ENCODE measurements at places on chromosomes 3 and 15.

DNA sequence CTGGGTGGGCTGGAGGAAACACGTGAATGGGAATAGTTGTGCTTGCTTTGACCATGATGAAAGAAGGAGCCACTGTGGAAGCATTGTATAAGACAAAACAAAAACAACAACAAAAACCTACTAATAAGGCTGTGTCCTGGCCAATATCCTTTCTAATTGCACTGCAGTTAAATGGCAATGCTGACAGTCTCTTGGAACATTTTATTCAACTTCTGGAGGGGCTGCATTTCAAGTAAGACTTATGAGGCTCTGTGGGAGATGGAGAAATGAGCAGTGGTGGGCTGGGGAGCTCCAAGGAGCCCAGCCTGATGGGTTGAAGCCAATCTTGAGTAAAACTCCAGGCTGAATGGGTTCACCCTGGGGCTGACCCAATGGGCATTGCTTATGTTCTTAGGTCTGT, 99.8 kb upstream of the ROPN1 start:
- DNase-seq = no peak

DNA sequence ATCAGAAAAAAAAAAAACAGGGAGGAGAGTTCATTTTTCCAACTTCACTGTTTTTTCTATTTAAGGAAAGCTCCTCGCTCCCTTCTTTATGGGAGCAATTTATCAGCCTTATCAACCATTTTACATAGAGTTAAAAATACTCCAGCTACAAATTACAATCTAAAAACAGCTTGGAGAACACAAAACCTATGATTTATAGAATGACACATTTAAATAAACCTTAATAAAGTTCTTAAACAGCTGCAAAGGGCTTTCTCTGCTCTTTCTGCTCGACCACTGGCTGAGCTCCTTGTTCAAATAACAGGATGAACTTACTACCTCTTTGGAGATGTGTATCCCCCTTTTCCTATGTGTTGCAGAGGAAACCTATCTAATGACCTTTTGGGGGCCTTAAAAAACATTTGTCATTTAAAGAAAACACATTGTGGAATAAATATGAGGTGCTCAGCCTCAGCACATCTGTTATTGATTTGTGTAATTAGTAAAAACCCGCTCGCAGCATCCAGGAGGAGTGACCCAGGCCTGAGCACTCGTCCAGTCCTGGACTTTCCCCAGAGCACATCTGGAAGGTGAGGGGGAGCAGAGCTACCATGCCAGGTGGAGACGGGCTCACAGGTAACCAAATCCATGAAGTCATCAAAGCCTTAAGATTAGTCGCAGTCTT, 231.2 kb downstream of the ATP8B4 start:
- no peak for DNase-seq

GRCh38 chr15:31510057-31510456, 183.4 kb downstream of the KLF13 start:
- DNase-seq = no peak

- no peak for DNase-seq
Measured at GRCh38 chr3:159770998-159771397, 217.6 kb upstream of the IL12A start.

DNA sequence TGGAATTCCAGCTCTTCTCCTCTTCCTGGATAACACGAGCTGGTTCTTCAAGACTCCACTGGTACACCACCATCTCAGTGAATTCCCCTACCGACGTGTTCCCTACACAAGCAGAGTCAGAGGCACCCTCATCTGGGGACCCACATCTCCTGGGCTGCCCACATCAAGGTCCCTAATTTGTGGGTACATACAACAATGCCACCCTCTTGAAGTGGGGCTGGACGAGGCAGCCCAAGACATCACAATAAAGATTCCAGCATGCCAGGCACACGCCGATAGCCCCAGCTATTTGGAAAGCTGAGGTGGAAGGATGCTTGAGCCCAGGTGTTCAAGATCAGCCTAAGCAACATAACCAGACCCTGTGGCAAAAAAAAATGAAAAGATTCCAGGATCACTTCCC, 221.2 kb upstream of the LINGO1 start:
- DNase-seq = no peak

- DNase-seq = no peak
Measured at GRCh38 chr15:88708655-88709054, 69.8 kb downstream of the ISG20 start.

DNA sequence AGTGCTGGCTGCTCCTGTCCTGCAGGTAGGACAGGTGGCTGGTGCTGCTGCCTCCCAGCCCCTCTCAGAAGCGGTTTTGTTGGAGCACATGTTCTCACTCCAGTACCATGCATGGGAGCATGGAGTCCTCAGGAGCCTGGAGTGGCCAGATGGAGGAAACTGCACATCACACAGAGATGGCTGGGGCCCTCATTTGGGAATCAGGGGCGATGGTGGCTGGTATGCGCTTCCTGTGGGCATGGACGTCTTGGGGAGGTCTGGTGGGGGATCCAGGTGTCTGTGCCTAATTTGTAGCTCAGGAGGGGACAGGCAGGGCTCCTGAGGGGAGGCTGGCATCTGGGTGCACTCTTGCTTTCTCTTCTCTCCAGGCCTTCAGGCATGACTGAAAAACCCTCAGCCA, 168.2 kb downstream of the KLF13 start:
- no peak for DNase-seq

DNA sequence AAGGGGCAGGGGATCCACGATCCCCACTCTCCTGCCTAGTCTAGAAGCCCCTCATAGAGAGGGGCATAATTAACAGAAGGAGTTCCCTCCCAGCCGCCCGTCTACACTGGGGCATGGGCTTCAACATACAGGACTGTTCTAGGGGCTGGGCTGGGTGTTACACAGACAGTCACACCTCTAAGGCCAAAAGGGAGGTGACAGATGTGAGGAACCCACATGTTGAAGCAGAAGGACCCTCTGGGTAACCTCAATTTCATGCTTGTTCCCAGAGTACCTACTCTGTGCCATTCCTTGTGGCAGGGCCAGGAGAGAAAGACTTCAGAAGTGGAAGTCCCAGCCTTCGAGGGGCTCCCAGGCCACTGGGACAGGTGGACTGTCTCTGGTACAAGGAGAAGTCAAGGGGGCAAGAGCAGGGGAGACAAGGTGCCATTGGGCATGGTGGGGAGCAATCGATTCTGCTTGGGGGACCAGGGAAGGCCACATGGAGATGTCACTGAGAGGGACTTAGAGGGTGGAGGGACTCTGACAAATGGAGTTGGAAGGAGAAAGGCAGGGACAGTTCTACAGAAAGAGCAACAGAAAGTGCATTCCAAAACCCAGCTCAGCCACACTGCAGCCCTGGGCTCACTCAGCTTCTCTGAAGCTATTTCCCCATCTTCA, 71.3 kb downstream of the CPN2 start:
- DNase-seq = no peak

- DNase-seq = peak; percentile 74
Measured at GRCh38 chr3:138845771-138846173, 11.0 kb upstream of the PIK3CB start.

DNA sequence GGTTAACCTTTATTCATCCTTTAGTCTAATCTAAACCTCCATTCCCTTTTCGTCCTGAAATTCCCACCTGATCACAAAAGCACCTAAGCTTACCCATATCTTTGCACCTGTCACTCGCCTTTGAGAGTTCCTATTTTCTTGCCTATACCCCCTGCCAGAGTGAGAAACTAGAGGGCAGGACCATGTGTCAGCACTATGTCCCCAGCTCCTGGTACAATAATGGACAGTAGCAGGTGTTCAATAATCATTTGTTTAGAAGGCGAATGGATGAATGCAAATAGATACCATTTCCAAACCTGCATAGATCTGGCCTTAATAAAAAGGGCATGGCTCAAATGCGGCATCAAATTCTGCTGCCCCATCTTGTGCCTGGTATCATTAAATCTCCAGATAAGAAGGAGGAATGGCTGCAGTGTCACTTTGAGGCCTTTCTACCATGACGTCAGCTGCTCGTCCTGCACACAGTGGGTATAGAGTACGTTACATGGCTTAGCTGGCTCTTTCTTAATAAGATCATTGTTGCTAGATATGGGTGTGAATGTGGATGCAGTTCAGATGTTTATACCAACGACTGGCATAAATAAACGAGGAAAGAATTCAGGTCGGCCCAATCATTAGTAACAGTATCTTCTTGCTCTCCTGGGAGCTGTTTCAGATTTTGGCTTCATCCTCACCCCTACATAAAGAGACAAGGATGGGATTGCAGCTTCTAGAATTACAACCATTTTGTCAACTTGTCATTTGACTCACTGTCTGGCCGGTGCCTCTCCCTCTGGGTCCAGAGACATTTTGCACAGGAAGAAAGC, 148.7 kb downstream of the RORA start:
- no peak for DNase-seq

GRCh38 chr3:126477061-126477380, 1.3 kb upstream of the ZXDC start:
- no peak for DNase-seq

GRCh38 chr3:72529081-72529480, 319.2 kb downstream of the SHQ1 start:
- DNase-seq = no peak

- DNase-seq = no peak
Measured at GRCh38 chr3:43410592-43410991, 124.3 kb downstream of the SNRK start.

DNA sequence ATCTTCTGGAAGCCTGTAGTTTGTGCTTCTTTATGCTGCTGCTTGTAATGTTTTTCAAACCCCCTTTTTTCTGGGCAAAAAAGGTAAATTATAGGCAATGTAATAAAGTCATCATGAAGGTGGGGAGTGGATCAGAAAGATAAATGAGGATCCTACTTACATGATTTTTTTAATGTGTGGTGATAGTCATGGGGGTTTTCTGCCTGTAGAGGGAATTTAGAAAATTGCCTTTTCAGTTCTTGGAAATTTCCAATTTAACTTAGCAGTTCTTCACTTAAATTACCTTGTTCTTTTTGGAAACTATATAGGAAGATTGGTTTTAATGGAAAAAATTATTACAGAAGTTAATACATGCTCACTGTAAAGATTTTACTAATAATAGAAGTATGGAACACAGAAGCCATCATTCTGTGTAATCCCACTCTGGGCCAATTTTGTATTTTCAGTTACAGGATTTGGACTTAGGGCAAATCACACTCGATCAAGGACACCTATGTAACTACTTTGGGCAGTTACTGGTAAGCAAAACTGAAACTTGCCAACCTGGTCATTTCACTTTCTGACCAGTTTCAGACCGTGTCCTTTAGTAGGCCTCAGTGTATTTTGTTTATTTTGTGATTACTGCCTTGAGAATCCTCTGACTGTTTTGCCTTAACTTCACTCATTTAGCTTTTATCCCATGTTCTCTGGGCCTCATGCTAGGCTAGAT, 10.5 kb upstream of the SCAANT1 start:
- DNase-seq = no peak

DNA sequence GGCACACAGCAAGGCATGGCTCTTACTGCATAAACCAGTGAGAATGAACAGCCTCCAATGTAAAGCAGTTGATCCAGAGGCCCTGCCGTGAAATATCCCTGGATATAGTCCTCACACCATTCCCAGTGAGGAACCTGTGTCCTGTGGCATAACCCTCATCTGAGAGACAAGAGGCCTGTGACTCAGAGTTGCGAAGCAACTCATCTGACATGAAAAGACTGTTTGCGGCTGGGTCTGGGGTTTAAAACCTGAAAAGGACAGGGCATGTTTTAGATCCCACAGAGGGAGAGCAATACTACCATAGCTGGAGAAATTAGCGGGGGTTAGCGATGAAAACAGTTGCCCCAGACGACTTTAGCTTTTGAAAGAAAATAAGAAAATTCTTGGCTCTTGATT, 165.3 kb upstream of the BHLHE40 start:
- DNase-seq = no peak

GRCh38 chr3:107651782-107652181, 129.0 kb downstream of the BBX start:
- no peak for DNase-seq

GRCh38 chr15:39215015-39215414, 365.9 kb upstream of the THBS1 start:
- DNase-seq = no peak

GRCh38 chr3:178522200-178523052, 13.8 kb upstream of the KCNMB2 start:
- no peak for DNase-seq

DNA sequence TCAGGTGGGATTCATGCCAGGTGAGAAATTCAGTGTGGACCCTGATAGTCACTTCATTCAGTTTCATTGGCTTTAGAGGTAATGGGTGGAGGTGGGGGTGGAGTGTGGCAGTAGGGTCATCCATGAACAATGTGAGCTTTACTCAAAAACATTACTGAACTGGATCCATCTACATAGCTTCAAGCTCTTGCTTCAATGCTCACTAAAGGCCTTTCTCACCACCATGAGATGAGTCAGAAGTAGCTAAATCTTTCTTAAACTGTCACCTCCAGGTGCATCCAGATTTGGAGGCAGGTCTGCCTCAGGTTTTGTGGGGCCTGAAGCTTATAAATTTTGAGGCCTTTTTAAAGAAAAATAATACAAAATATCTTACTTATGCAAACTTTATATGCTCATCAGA, 363.6 kb downstream of the CHST2 start:
- no peak for DNase-seq

DNA sequence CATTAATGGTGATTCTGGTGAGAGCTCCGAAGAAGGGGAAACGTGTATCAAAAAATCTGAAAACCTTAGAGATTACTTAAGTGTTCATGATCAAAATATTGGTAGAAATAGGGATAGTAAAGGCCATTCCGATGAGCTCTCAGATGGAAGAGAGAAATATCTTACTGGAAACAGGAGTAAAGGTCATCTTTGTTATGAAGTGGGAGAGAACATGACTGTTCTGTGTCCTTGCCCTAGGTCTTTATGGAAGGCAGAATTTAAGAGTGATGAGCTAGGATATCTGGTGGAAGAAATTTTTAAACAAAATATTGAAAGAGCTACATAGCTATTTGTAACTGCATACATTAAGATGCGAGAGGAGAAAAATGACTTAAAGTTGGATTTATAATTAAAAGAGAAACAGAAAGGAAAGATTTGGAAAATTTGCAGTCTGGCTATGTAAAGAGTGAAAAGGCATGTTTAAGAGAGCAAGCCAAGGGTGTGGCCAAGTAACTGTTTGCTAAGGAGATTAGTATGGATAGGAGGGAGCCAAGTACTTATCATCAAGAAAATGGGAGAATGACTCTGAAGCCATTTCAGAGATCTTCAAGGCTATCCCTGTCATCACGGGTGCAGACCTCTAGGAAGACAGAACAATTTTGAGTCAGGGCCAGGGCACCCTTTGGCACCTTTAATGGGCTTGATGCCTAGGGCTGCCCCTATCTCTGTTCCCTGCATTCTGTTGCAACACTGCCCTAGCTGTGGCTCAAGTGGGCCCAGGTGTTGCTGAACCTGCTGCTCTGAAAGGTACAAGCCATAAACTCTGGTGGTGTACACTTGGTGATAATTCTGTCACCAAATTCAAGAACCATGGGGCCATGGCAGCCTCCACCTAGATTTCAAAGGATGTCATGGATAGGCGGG, 27.3 kb downstream of the SLMAP start:
- no peak for DNase-seq

GRCh38 chr3:30628205-30628900, 22.0 kb downstream of the TGFBR2 start:
- DNase-seq = peak; percentile 62

GRCh38 chr3:87161013-87161412, 66.1 kb upstream of the CHMP2B start:
- no peak for DNase-seq

GRCh38 chr15:101543431-101543830, 53.9 kb upstream of the PCSK6 start:
- no peak for DNase-seq

- no peak for DNase-seq
Measured at GRCh38 chr15:31278544-31279220, 48.0 kb upstream of the KLF13 start.
